ENCODE measurements at places on chromosomes 16 and 17.

DNA sequence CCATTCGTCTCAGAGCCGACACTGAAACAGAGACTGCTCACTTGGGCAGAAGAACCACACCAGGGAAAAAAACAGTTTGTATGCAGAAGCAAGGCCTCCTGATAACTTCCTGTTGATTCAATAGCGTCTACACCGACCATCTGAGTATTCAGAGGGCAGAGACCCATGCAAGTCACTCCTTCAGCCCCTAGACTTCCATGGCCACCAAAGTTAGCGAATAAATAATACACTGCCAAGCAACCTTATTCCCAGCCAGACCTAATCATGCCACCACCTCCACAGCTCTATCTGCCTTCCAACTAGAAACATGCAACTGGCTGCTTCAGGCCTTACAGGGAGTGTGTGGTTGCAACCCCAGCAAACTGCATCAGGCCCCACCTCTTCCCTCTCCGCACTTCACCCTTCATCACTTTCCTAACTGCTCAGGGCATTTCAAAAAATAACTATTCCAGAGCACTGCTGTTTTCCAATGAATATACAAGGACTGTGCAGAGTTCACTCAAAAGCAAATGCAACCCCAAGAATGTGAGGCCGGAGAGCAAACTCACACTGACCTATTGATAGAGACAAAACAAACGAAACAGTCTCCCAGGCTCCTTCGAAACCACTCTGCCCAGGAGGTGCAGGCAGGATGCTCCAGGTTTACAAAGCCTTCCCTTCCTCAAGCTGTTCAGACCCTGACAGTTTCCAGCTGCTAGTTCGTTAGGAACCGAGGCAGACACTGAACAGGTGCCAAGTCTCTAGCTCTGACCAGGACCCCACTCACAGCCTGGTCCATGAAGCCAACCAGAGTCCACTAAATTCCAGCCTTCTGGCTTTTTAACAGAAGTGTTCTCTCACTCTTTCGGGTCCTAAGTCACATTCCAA lies 3.6 kb downstream of the USP7 start:
- no peak for DNase-seq

GRCh38 chr17:4604111-4604644 lies 19.8 kb downstream of the SMTNL2 start:
- DNase-seq: no peak

- peak; percentile 92 for DNase-seq
These were observed 22.4 kb upstream of the EIF1 start for GRCh38 chr17:41666237-41666641.

- DNase-seq: no peak
These were observed 2.8 kb downstream of the ACE start for GRCh38 chr17:63479495-63480184.

DNA sequence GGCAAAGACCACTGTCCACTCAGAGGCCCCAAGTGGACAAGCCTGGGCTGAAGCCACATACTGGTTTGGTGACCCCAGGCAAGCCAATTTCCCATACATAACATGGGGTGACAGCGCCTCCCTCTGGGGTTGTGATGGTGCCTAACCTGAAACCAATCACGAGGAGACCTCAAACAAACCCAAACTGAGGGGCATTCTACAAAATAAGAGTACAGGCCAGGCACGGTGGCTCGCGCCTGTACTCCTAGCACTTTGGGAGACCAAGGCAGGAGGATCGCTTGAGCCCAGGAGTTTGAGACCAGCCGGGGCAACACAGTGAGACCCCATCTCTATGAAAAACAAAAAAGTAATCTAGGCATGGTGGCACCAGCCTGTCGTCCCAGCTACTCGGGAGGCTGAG lies 3.6 kb downstream of the P2RX5 start:
- DNase-seq: no peak

DNA sequence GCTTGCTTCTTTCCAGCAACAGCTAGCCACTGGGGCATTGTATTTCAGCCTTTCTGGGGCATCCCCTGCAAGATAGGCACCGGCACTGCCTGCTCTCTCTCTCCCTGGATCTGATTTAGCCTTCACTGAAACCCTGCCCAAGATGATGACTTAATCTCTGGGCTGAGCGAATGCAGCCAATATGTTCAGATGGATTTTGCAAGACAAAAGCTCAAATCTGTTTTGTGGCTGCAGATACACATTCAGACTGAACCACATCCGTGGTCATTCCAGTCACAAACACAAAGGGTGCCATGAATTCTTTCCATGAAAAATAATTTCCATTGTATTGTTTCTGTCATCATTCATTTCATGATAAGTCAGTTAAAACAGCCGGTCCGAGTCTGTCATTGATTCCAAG lies 24.2 kb downstream of the SOST start:
- no peak for DNase-seq

- DNase-seq: no peak
These were observed 911 bp downstream of the ARL16 start for GRCh38 chr17:81682565-81683207.

- no peak for DNase-seq
These were observed 7.1 kb upstream of the ZNF747 start for GRCh38 chr16:30541502-30542329.

- no peak for DNase-seq
These were observed 1.5 kb downstream of the CPNE2 start for GRCh38 chr16:57093666-57094564.

DNA sequence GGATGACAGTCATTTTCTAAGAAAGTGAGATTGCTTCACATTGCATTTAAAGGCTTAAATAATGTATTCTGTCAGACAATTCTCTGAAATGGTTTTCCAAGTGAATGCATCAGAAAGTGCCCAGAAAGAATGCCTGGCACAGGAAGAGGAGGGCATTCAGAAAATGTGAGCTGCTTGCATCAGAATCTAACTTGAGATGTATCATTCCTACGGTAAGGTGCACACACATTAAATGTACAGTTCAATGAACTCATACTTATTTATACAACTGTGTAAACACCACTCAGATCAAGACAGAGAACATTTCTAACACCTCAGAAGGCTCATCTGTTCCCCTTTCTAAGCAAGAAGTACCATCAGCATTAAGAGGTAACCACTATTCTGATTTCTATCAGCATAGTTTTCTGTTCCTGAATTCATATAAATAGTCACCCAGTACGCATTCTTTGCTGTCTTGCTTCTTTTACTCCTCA lies 638.0 kb downstream of the MAF start:
- no peak for DNase-seq

- no peak for DNase-seq
These were observed 65.2 kb downstream of the COX10 start for GRCh38 chr17:14134456-14134855.

Measured in activated effector memory CD4-positive, alpha-beta T cell treated with anti-CD3 and anti-CD28 coated beads, Interleukin-2, amount 50 U/mL, for 16 hours (primary cell).